ENCODE measurements at places on chromosomes 5 and 9. TPM values are rescaled to one million over a fixed set of nuclear protein-coding genes. Genes with fewer than 3 reads are reported as not detected.

CDKN2B-AS1 gene
- 0.59 TPM for total RNA-seq

MLANA gene
- total RNA-seq = not detected

- no peak for DNase-seq
Measured at GRCh38 chr9:71446106-71446472, 322.2 kb downstream of the CEMIP2 start.

- no peak for DNase-seq
Measured at GRCh38 chr5:98504505-98504904, 269.0 kb upstream of the RGMB start.

GRCh38 chr9:16294133-16294770 lies 576.2 kb downstream of the BNC2 start:
- DNase-seq = no peak
